ENCODE measurements at places on chromosomes 4 and X. TPM values are rescaled to one million over a fixed set of nuclear protein-coding genes. Genes with fewer than 3 reads are reported as not detected.

The EXOC1 gene
- total RNA-seq: 22.8 TPM

The OPN1LW gene
- total RNA-seq: not detected

The SEPTIN6 gene
- 13.1 TPM for total RNA-seq

The PF4V1 gene
- total RNA-seq: not detected

The CXCL8 gene
- 0.35 TPM for total RNA-seq

The VSIG4 gene
- total RNA-seq: 61.6 TPM

The VEGFC gene
- total RNA-seq: 6.6 TPM

The ANXA10 gene
- not detected for total RNA-seq

The LRRC66 gene
- 0.45 TPM for total RNA-seq

The AREG gene
- 2.1 TPM for total RNA-seq

The ADGRL3 gene
- total RNA-seq: 15.0 TPM

The CYTL1 gene
- not detected for total RNA-seq

The FHDC1 gene
- total RNA-seq: 0.14 TPM

The EPGN gene
- total RNA-seq: not detected

The NXT2 gene
- 1.5 TPM for total RNA-seq

The PPP1R2C gene
- not detected for total RNA-seq

The FANCB gene
- total RNA-seq: 0.38 TPM

The TAF7L gene
- total RNA-seq: not detected

The NPY2R gene
- not detected for total RNA-seq

The TAPT1 gene
- total RNA-seq: 34.9 TPM

The WDR1 gene
- total RNA-seq: 172 TPM

The GLRA3 gene
- not detected for total RNA-seq

The TMEM144 gene
- total RNA-seq: 17.7 TPM

The STK32B gene
- 0.21 TPM for total RNA-seq

The MSANTD1 gene
- total RNA-seq: not detected

The FGF5 gene
- total RNA-seq: 0.37 TPM

The TMEM154 gene
- total RNA-seq: 1.4 TPM

The IBSP gene
- 0.19 TPM for total RNA-seq

The GLOD5 gene
- total RNA-seq: not detected

Data from heart left ventricle (tissue), 16 donors.